ENCODE measurements at places on chromosomes 7 and 10. TPM values are rescaled to one million over a fixed set of nuclear protein-coding genes. Genes with fewer than 3 reads are reported as not detected.

- H3K36me3 ChIP-seq: no peaks in the 10 kb centered on the region
- no peaks in the 10 kb centered on the region for H3K27me3 ChIP-seq
- no peak overlapping the region for H3K27ac ChIP-seq
- no peaks in the 10 kb centered on the region for H3K4me1 ChIP-seq
These were observed 212.2 kb downstream of the ANKRD7 start for GRCh38 chr7:118436663-118437062.

DNA sequence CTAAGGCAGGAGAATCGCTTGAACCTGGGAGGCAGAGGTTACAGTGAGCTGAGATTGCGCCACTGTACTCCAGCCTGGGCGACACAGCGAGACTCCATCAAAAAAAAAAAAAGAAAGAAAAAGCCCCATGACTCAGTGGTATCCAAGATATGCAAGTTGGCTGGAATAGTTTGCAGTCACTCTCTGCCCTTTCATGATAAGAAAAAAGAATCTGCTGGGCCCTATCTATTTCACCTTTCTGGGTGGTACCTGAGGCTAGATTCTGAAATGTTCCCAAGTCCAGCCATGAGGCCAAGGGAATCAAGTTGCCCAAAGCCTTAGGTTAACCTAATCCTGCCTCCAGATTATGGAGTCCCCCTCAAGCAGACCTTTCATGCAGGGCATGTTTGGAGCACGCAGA lies 24.3 kb downstream of the NKX2-3 start:
- no peak for DNase-seq
- no peaks in the 10 kb centered on the region for H3K36me3 ChIP-seq
- H3K27me3 ChIP-seq: peaks cover 9% of the 10 kb centered on the region
- H3K27ac ChIP-seq: no peak overlapping the region

GRCh38 chr7:21352540-21353387 lies 75.1 kb upstream of the SP4 start:
- peak overlapping the region; percentile 25 for H3K4me3 ChIP-seq
- no peak for DNase-seq
- H3K27me3 ChIP-seq: peaks cover 51% of the 10 kb centered on the region
- H3K27ac ChIP-seq: no peak overlapping the region
- H3K4me1 ChIP-seq: no peaks in the 10 kb centered on the region

DNA sequence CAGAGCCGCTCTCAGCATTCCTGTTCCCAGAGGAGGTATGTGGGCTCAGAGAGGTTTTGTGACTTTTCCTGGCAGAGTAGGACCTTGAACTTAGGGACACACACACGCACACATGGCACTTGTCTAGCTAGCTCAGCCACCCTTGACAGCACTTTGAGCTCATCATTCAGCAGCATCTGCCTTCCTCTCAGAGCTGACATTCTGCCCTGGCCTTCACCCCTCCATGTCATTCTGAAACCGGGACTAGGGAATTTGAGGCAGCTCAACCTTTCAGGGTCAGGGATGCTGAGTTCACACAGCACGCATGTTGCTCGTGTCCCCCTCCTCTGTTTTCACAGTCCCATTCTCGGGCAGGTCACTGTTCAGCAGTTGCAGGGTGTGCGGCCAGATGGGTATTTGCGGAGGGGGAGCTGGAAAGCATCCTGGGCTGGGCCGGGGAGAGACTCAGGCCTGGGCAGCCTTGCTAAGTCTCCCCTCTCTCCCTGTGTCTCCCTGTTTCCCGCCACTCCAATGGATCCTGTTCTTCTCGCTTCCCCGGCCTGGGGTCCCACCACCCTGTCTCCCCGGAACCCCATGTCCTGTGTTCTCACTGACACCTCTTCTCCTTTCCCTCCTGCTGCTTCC lies 78.0 kb downstream of the COL13A1 start:
- DNase-seq: no peak
- no peak overlapping the region for H3K27ac ChIP-seq
- H3K4me3 ChIP-seq: no peak overlapping the region
- peaks cover 8% of the 10 kb centered on the region for H3K4me1 ChIP-seq
- peaks cover 28% of the 10 kb centered on the region for H3K36me3 ChIP-seq
- no peaks in the 10 kb centered on the region for H3K27me3 ChIP-seq

GRCh38 chr7:28044825-28045224 lies 135.8 kb downstream of the JAZF1 start:
- no peak overlapping the region for H3K4me3 ChIP-seq
- no peaks in the 10 kb centered on the region for H3K36me3 ChIP-seq
- H3K4me1 ChIP-seq: peaks cover 25% of the 10 kb centered on the region
- no peaks in the 10 kb centered on the region for H3K27me3 ChIP-seq

ITPRID1 gene
- not detected for total RNA-seq

NPSR1 gene
- not detected for total RNA-seq

SLC13A1 gene
- total RNA-seq: not detected

Data from PC-3 (cell line).